Activated CD4-positive, alpha-beta T cell treated with anti-CD3 and anti-CD28 coated beads, Interleukin-2, amount 10 ng/mL, durations not matched to agents 24 days and 14 days (primary cell): ENCODE measurements at places on chromosomes 3 and 15.

GRCh38 chr3:138081371-138082084 is 33.9 kb downstream of the DZIP1L start:
- peak; percentile 55 for DNase-seq

GRCh38 chr3:52636673-52637072 is 49.0 kb downstream of the PBRM1 start:
- no peak for DNase-seq

DNA sequence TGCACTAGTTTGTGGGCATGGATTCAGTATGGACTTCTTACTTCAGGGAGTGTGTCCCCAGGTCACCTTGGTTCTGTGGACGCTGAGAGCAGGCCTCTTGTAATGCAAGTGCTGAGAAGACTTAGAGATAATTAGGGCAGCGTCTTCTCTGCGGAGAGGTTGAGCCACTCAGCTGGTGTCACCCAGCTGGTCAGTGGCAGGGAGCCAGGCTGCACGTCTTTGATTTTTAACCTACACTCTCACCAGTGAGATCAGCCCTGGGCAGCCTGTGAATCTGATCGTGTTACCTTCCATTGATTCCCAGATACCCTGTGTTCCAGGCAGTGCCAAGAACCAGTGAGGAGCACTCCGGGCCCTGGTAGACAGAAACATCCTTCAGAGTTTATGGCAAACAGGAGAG is 92.6 kb downstream of the SLCO3A1 start:
- DNase-seq: no peak

- peak; percentile 56 for DNase-seq
Measured at GRCh38 chr15:96416934-96417759, 86.6 kb downstream of the NR2F2 start.

GRCh38 chr3:106338582-106339214 is 469.9 kb upstream of the CBLB start:
- peak; percentile 62 for DNase-seq

GRCh38 chr3:30826531-30826942 is 67.9 kb downstream of the GADL1 start:
- DNase-seq: no peak

GRCh38 chr3:62811119-62811518 is 64.1 kb downstream of the CADPS start:
- DNase-seq: no peak

DNA sequence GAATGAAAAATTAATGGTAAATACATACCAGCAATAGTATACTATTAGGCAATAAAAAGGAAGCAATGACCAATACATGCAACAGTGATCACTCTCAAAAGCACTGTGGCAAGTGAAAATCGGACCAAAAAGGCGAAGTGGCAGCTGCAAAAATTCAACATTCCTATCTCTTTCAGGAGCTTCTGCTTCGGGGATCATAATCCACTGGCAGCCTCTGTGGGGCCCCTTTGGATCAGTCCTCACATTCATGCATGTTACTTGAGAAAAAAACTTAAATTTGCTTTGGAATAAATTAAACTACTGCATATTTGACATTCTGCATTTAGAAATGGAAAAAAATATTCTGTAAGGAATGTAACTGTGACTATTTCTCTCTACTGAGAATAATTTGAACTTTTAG is 425.6 kb downstream of the NR2F2 start:
- no peak for DNase-seq

GRCh38 chr3:94195381-94195780 is 132.5 kb downstream of the NSUN3 start:
- DNase-seq: no peak

DNA sequence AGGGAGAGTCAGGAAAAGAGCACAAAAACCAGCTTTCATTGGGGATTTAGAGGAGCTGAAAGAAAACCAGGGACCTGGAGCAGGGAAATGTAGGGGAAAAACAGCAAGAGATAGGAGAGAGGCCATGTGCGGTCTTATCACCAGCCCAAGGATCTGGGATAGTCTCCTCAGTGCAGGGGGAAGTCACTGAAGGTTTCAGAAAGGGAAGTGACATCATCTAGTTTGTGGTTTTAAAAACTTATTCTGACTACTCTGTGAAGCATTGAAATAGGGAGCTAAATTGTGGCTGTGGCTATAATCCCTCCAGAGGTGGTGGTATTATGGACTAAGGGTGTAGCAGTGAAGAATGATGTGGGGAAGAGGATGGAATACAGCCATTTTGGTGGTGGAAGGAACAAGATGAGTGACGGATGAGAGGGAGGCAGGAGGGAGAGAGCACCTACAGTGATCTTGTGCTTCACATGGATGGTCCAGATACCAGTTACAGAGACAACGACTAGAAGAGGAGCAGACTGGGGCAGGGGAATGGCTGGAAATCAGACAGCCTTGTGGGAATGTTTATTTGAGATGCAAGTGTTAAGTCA is 72.7 kb downstream of the HMG20A start:
- peak; percentile 63 for DNase-seq

- no peak for DNase-seq
Measured at GRCh38 chr3:109570408-109570807, 233.1 kb upstream of the DPPA4 start.

DNA sequence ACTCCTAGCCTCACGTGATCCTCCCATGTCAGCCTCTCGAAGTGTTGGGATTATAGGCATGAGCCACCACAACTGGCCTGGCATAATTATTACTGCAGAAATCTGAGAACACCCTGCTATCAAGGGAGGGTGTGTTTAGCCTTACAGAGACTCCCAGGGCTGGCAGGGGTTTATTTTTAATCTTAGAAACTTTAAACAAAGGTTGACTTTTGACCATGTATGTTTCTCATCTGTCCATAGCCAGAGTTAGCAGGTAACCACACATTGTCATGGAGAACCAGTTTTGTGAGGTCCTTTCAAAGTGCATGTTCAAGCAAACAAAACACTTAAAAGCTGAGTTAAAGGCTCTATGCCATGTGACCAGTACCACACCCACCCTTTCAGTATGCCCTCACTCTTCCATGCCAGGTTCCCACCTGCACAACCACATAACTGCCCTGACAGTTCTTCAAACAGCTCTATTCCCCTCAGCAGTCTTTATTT is 11.1 kb downstream of the SIAH2 start:
- DNase-seq: no peak

GRCh38 chr3:27935492-27935891 is 213.4 kb upstream of the EOMES start:
- no peak for DNase-seq

GRCh38 chr3:32817257-32817557 is 590 bp upstream of the TRIM71 start:
- DNase-seq: no peak

GRCh38 chr3:123225016-123225415 is 23.3 kb downstream of the SEC22A start:
- no peak for DNase-seq

- DNase-seq: peak; percentile 87
Measured at GRCh38 chr3:58353722-58354553, 21.2 kb downstream of the PXK start.

GRCh38 chr3:42159706-42160472 is 68.7 kb downstream of the TRAK1 start:
- DNase-seq: peak; percentile 83
